ENCODE measurements at places on chromosomes 5 and 9.

DNA sequence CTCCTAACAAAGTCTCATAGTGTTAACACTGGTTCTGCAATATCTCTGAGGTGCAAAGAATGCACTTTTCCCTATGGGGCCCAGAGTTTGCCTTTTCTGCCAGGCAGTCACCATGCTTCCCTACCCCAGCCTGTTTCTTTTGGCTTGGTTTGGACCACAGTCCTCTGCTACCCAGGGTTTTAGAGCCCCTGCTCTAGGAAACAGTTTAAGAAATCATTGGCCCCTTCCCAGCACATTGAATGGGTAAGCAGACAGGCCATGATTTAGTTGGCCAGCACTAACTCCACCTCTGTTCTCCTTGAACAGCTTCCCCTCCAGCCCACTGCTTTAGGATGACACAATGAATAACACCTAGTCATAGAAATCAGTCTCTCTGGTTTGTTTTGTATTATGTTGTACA, 73.2 kb downstream of the UBAP1 start:
- DNase-seq = no peak

GRCh38 chr9:3028535-3028934, 184.6 kb upstream of the PUM3 start:
- no peak for DNase-seq

DNA sequence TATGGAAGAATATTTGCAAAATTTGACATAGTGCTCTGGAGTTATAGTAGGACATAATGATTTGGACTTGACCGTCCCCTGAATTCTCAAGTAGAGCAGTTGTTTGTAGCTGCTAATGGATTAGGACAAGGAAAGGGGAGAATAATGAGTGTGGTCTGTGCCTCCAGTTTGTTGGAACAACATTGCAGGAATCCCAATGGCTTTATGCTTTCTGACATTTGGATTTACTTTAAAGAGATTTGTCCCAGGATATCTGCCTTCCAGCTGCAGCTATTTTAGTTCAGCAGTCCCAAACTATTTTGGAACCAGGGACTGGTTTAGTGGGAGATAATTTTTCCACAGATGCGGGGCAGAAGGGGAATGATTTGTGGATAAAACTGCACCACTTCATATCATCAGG, 648.2 kb downstream of the SLCO4C1 start:
- DNase-seq = no peak

GRCh38 chr9:131598121-131598520, 52.8 kb downstream of the PRRT1B start:
- DNase-seq = no peak

DNA sequence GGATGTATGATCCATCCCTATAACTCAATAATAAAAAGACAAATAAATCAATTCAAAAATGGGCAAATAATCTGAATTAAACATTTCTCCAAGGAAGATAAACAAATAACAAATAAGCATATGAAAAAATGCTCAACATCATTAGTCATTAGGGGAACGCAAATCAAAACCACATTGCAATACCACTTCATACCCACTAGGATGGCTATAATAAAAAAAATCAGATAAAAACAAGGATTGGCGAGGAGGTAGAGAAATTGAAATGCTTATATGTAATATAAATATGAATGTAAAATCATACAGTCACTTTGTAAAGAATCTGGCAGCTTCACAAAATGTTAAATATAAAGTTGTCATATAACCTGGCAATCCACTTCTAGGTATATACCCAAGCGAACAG, 52.3 kb upstream of the TBCA start:
- no peak for DNase-seq

- DNase-seq = no peak
Measured at GRCh38 chr5:113375480-113376060, 59.2 kb downstream of the TSSK1B start.

DNA sequence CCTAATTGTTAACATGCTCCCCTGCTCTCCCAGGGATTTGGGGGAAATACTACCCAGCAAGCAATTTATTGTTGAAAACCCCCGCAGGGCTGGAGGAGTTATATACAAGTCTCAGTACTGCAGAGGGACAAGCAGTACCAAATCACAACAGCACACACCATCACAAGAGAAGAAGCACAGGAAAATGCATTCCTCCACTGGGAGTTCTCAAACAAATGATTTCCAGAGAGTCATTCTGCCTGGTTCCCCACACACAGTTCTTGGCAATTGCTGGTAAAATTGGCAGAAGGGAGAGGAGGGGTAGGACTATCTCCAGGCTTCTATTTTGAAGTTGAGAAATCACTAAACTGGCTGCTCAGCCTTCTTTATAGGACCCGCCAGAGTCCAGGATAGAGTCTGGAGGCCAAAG, 16.8 kb downstream of the SIL1 start:
- DNase-seq = no peak

DNA sequence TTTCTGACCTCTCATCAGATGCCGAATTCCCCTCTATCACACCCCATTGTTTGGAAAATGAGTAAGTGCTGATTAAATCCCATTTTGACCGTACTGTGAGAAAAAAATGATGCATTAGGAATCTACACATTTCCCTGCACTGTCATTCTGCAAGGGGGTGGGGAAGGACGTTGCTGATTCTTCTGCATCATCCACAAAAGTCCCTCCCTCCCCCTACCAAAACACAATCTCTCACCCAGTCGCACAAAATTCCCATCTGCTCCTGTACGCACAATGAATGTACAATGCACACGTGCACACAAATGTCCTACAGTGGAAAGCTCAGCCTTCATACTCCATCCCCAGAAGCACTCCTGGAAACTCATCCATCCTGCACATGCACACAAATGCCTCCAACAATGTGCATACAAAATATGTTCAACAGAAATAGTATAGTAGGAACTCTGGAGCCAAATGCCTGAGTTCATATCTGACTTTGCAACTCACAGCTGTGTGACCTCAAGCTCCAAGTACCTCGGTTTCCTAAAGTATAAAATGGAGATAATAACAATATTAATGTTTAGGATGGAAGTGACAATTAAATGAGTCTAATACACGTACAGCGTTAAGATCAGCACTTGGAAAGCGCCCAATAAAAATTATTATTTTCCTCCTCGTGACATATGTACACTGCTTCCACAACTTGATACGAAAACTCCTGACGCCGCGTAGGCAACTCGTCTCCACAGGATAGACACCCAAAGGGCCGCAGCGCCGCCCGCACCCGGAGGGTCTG, 809 bp downstream of the TNIP1 start:
- no peak for DNase-seq

GRCh38 chr5:180823346-180823745, 20.7 kb upstream of the MGAT1 start:
- DNase-seq = no peak

DNA sequence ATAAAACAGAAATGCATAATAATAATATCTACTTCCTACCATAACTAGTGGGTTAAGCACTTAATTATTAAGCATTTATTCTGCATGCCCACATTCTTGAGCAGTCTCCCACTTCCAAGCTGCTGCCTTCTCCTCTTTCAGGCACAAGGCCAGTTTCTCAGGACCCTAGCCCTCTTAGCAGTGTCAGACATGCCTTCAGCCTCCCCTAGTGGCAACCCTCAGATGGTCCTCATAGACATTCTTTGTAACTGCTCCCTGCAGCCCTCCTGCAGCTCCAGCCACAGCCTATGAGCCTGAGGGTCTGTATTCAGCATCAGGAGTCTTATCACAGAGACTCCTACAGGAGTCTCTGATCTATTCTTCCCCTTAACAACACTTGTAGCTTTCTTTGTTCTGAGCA, 3.9 kb downstream of the IL9 start:
- no peak for DNase-seq

- DNase-seq = no peak
Measured at GRCh38 chr5:81253875-81254274, 20.8 kb downstream of the CKMT2 start.

DNA sequence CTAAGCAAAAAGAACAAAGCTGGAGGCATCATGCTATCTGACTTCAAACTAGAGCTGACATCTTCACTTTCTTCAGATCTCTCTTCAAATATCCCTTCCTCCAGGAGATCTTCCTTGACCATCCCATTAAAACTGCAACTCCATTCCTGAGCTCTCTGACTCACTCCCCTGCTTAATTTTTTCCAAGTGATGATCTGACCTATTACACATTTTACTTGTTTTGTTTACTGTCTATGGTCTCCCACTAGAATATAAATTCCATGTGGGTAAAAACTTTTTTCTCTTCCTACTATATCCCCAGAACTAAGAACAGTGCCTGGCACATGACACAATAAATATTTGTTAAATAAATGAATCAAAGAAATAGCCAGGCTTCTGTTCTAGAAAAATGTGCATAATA, 87.5 kb downstream of the SLIT3 start:
- no peak for DNase-seq

GRCh38 chr9:102049586-102050246, 311.3 kb upstream of the GRIN3A start:
- DNase-seq = no peak

DNA sequence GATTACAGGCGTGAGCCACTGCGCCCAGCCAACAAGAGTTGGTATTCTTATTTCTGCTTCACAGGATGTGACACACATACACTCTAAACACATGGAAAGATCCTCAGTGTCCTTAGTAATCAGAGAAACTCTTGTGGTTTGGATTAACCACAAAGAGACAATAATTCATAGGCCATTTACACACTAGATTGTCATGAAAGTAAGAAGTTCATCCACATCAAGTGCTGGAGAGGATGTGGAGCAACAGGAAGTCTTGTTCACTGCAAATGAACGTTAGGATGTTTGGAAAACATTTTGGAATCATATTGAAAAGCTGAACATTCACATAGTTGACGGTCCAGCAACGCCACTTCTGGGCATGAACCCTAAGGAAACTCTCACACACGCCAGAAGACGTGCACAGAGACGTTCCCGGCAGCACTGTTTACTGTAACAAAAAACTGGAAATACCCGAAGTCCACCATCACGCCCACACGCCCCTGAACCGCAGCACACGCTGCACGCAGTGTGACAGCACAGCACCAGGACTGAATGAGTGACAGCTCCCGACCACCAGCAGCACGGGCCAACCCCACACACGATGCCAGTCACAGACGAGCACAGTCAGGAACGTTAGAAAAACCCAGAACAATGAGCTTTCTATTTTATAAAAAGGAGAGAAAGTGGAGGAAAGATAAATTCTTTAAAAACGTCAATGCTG, 87.6 kb downstream of the COL23A1 start:
- no peak for DNase-seq

DNA sequence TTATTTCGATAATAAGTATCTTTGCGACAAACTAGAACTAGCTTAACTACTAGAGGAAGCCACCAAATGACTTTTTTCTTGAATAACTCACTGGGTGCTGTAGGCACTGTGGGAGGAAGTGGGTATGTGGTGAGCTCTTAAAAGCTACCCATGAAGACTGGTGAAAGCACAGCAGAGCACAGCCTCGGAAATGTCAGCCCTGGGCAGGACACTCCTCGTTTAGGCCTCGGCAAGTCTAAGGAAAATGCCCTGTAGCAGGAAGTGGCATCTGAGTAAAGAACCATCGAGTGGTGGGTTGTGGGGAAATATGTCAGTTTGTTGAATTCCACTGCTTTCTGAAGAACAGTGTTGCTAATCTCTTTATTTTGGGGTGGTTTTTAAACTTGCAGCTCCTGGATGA, 44.0 kb upstream of the NCS1 start:
- peak; percentile 53 for DNase-seq

DNA sequence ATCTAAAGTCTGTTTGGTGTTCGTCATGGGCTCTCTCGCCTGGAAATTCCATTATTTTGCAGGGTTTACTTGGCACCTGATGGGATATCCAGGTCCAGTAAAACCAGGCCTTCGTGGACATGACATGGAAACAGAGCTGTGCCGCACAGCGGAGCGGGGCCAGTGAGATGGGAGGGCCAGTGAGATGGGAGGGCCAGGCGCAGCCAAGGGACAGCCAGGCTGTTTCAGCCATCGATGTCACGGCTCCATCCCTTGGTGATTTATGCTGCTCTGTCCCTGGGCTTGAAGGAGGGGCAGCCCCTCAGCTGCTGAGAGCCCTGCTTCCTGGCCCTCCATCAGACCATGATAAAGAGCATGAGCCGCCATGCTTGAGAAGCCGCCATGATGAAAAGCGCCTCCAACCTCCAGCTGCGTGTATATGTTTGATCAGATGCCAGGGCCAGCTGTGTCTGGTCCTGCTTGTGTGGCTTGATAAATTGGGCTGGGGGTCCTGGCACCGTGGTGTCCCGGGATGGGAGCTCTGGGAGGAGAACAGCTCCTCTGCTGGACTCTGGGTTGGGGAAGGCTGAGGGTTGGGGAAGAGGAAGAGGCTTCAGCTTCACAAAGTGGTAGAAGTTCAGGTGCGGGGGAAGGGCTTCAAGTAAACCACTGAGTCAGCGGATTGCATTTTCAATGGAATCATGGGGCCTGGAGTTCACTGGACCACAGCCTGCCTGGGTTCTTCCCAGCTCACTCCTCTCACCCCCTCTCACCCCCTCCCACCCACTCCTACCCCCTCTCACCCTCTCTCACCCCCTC, 6.1 kb upstream of the COL5A1 start:
- no peak for DNase-seq

- no peak for DNase-seq
Measured at GRCh38 chr9:124849801-124850200, 3.5 kb upstream of the WDR38 start.

DNA sequence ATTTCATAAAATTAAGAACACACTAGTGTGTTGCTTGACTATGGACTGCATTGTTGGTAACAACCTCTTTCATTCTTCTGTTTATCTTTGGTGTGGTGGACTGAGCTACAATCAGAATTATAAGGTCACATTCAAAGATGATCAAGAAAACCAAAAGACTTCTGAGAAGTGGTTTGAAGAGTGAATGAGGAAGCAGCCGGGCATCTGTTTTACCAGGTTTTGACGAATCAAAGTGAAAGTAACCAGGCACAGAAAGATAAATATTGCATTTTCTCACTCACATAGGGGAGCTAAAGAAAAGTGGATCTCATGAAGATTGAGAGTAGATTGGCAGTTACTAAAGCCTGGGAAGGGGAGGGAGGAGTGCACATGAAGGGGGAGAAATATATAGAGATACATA, 589.1 kb downstream of the ZNF608 start:
- DNase-seq = no peak

GRCh38 chr5:69167929-69168328, 979 bp downstream of the CCNB1 start:
- DNase-seq = no peak

GRCh38 chr5:27038476-27038875, at the start of gene CDH9:
Gene CDH9, minus strand, starts transcription at chr5:27038586. Its CDS starts 50,253 bp downstream, at chr5:26988333.
- DNase-seq = no peak

- DNase-seq = no peak
Measured at GRCh38 chr9:32930486-32930885, 70.9 kb downstream of the APTX start.

- DNase-seq = no peak
Measured at GRCh38 chr5:53092242-53092641, 17.3 kb downstream of the MOCS2 start.

DNA sequence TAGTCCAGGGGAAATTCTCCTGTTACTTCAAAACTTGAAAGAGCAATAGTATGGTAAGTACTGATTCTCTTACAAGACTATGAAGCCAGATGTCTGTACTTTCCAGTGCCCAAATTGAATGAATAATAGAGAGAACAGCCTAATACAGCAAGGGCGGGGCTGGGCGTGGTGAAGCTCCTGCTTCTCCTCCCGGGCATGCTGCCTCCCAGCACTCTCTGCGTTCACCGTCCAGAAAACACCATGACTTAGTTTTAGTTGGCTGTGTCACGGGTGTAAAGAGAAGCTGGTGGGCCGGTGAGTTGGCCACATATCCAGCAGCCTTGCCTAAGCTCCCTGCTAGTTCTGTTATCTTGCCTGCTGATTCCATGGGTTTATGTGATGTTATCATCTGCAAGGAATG, 40.7 kb upstream of the ADAMTS2 start:
- DNase-seq = no peak

- no peak for DNase-seq
Measured at GRCh38 chr9:93049491-93049890, 9.0 kb upstream of the SUSD3 start.

- DNase-seq = no peak
Measured at GRCh38 chr9:16363916-16364315, 506.6 kb downstream of the BNC2 start.
